ENCODE measurements at places on chromosomes 7 and 10. TPM values are rescaled to one million over a fixed set of nuclear protein-coding genes. Genes with fewer than 3 reads are reported as not detected.

Gene LBX1
- not detected for total RNA-seq

Gene CPED1
- total RNA-seq: 97.7 TPM

- peaks cover 56% of the 10 kb centered on the region for H3K4me1 ChIP-seq
- peak overlapping the region; percentile 65 for H3K27ac ChIP-seq
- no peaks in the 10 kb centered on the region for H3K36me3 ChIP-seq
- no peak overlapping the region for H3K4me3 ChIP-seq
These were observed 159.5 kb upstream of the NRP1 start for GRCh38 chr10:33493978-33494377.

Gene TMEM130
- total RNA-seq: 1.8 TPM

- H3K4me3 ChIP-seq: no peak overlapping the region
- H3K27ac ChIP-seq: no peak overlapping the region
- H3K4me1 ChIP-seq: no peaks in the 10 kb centered on the region
- H3K36me3 ChIP-seq: no peaks in the 10 kb centered on the region
- H3K27me3 ChIP-seq: peaks cover 54% of the 10 kb centered on the region
These were observed 186.7 kb upstream of the SHH start for GRCh38 chr7:155998766-155999630.

Gene RTKN2
- total RNA-seq: not detected

Gene ATG9B
- total RNA-seq: not detected

- peaks cover 14% of the 10 kb centered on the region for H3K36me3 ChIP-seq
- H3K27ac ChIP-seq: no peak overlapping the region
- H3K27me3 ChIP-seq: no peaks in the 10 kb centered on the region
- H3K4me1 ChIP-seq: peaks cover 7% of the 10 kb centered on the region
- H3K4me3 ChIP-seq: no peak overlapping the region
These were observed 4.2 kb downstream of the NRBF2 start for GRCh38 chr10:63137306-63137705.

Gene UCN3
- total RNA-seq: not detected

DNA sequence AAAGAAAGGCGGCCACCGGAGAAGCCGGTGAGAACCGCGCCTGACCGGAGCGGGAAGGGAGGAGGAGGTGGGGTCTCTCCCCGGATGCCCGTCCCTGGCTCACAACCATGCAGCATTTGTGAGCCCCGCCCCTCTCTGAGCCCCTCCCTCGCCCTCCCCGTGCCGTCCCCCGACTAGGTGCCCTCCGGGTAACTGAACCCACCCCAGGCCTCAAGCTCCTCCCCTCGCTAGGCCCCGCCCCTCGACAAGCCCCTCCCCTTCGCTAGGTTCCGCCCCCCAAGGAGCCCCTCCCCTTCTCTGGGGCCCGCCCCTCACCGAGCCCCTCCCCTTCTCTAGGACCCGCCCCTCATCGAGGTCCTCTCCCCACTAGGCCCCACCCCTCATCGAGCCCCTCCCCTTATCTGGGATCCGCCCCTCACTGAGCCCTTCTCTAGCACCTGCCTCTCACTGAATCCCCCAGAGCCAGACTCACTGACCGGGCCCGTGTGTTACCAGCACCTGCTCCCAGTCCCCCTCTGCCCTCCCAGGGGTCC is 42.2 kb upstream of the HSPB1 start:
- no peak for ATAC-seq
- peak overlapping the region; percentile 43 for H3K4me3 ChIP-seq
- no peak overlapping the region for H3K27ac ChIP-seq
- no peaks in the 10 kb centered on the region for H3K4me1 ChIP-seq

Gene TFR2
- total RNA-seq: not detected

- H3K27ac ChIP-seq: no peak overlapping the region
- H3K4me3 ChIP-seq: no peak overlapping the region
- no peaks in the 10 kb centered on the region for H3K36me3 ChIP-seq
- no peaks in the 10 kb centered on the region for H3K4me1 ChIP-seq
These were observed 42.3 kb upstream of the MDFIC start for GRCh38 chr7:114879554-114879953.

DNA sequence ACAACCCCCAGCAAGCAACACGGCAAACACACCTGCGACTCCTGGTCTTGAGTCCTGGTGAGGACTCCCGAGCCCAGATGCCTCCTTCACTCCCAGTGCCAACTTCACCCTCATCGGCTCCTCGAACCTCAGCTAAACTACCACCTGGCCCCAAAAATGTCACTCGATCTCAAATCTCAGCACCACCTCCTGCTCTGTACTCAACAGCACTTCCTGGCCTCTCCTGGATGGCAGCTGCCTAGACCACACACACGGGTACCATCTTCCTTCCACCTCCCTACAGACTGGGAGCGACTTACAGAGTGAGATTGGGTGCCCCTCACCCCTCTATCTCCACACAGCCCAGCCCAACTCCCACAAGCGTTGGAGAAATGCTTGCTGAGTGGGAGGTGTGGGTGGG is 123.9 kb upstream of the MGMT start:
- H3K4me3 ChIP-seq: no peak overlapping the region
- ATAC-seq: no peak
- no peak overlapping the region for H3K27ac ChIP-seq

GRCh38 chr10:124824507-124824906 is 22.9 kb downstream of the ABRAXAS2 start:
- no peak overlapping the region for H3K4me3 ChIP-seq
- peaks cover 75% of the 10 kb centered on the region for H3K36me3 ChIP-seq
- no peaks in the 10 kb centered on the region for H3K4me1 ChIP-seq
- no peak overlapping the region for H3K27ac ChIP-seq
- no peak for ATAC-seq
- no peaks in the 10 kb centered on the region for H3K27me3 ChIP-seq

DNA sequence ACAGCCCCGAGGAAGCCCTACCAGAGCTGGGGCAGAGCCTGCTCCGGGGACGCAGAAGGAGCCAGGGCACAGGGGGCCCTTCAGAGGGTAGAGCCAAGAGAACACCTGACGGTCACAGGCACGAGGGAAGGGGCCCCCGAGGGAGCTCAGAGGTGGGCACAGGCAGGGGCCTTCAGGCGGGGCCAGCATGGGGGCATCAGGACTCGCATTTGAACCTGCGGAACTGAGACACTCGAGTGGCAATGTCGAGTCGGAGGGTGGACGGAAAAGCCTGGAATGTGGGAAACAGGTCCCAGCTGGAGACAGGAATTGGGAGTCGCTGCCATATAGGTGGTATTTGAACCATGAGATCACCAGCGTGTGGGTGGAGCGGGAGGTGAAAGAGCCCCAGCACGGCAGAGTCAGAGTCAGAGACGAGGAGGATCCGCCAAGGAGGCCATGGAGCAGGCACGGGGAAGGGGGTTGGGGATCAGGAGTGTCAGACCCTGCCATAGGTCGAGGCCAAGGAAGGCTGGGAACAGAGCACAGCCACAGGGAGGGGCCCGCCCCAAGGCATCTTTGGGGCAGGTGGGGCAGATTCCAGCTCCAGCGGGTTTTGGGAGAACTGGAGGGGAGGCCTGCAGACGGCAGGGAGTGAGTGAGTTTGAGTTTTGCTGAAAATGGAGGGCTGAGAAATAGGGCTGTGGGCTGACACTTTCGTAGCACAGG is 13.8 kb downstream of the STK32C start:
- H3K27ac ChIP-seq: no peak overlapping the region
- no peaks in the 10 kb centered on the region for H3K4me1 ChIP-seq
- ATAC-seq: no peak
- no peak overlapping the region for H3K4me3 ChIP-seq

Gene SMIM30
- total RNA-seq: 46.2 TPM

Gene GSTK1
- total RNA-seq: 128 TPM

GRCh38 chr10:63720676-63721075 is 199.5 kb downstream of the REEP3 start:
- ATAC-seq: no peak
- H3K36me3 ChIP-seq: no peaks in the 10 kb centered on the region
- H3K27ac ChIP-seq: peak overlapping the region; percentile 78
- no peak overlapping the region for H3K4me3 ChIP-seq
- no peaks in the 10 kb centered on the region for H3K27me3 ChIP-seq

GRCh38 chr7:75776295-75776971 is 4.4 kb upstream of the CCL26 start:
- H3K27me3 ChIP-seq: peaks cover 3% of the 10 kb centered on the region
- no peaks in the 10 kb centered on the region for H3K4me1 ChIP-seq
- H3K36me3 ChIP-seq: no peaks in the 10 kb centered on the region
- no peak overlapping the region for H3K4me3 ChIP-seq
- H3K27ac ChIP-seq: no peak overlapping the region

GRCh38 chr7:50367570-50367969 is 63.1 kb downstream of the IKZF1 start:
- ATAC-seq: no peak
- peaks cover 6% of the 10 kb centered on the region for H3K27me3 ChIP-seq

- peaks cover 34% of the 10 kb centered on the region for H3K27me3 ChIP-seq
- no peaks in the 10 kb centered on the region for H3K4me1 ChIP-seq
- no peak overlapping the region for H3K27ac ChIP-seq
- H3K36me3 ChIP-seq: no peaks in the 10 kb centered on the region
- no peak for ATAC-seq
- no peak overlapping the region for H3K4me3 ChIP-seq
These were observed 89.5 kb downstream of the HECW1 start for GRCh38 chr7:43201912-43202311.

- H3K4me3 ChIP-seq: no peak overlapping the region
- no peaks in the 10 kb centered on the region for H3K27me3 ChIP-seq
- no peak for ATAC-seq
- peaks cover 59% of the 10 kb centered on the region for H3K4me1 ChIP-seq
- H3K36me3 ChIP-seq: peaks cover 47% of the 10 kb centered on the region
- H3K27ac ChIP-seq: no peak overlapping the region
These were observed 3.8 kb downstream of the WDR91 start for GRCh38 chr7:135207406-135208101.

Gene GNAT3
- total RNA-seq: not detected

Gene GIMAP8
- 13.2 TPM for total RNA-seq

GRCh38 chr10:94878649-94879048 is 59.8 kb upstream of the CYP2C9 start:
- H3K27ac ChIP-seq: no peak overlapping the region
- H3K36me3 ChIP-seq: no peaks in the 10 kb centered on the region
- H3K27me3 ChIP-seq: peaks cover 5% of the 10 kb centered on the region
- ATAC-seq: no peak

- no peak overlapping the region for H3K4me3 ChIP-seq
- no peaks in the 10 kb centered on the region for H3K4me1 ChIP-seq
- no peak overlapping the region for H3K27ac ChIP-seq
- ATAC-seq: no peak
- H3K27me3 ChIP-seq: no peaks in the 10 kb centered on the region
These were observed 17.8 kb upstream of the CCDC3 start for GRCh38 chr10:13019280-13019679.

DNA sequence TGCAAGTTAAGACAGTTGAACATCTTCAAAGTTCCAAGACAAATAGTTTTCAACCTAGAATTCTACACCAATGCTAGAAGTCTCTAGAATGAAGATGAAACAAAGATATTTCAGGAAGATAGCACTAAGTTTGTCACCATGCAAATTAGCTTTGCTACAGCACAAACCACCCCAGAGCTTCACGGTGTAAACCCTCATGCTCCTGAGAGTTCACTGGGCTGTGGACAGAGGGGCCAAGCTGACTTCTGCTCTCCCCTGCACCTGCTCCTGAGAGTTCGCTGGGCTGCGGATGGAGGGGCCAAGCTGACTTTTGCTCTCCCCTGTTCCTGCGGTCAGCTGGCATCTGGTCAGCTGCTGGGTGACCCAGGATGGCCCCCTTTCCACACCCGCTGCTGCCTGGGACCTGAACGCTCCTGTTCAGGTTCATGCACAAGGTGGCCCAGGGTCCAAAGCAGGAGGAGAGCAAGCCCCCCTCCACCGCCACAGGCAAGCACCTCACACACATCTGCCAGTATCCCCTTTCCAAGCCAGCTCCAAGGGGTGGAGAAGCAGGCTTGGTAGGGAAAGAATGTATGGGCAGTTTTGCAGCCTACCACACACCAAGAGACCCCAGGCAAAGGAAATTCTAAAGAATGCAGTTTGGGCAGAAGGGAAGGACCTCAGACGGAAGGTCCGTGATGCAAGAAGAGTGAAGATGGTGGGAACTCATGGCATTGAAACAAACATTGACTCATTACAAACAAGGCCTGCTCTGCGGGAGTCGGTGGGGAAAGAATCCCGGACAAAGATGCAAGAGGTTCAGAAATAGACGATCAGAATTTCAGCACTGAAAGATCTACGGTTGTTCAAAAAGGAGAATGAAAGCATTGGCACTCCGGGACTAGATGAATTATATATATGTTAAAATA is 137.8 kb upstream of the PPP2R2D start:
- no peaks in the 10 kb centered on the region for H3K36me3 ChIP-seq
- ATAC-seq: no peak
- peaks cover 15% of the 10 kb centered on the region for H3K27me3 ChIP-seq
- H3K4me3 ChIP-seq: no peak overlapping the region

Gene CDC14C
- total RNA-seq: not detected

GRCh38 chr10:128727114-128727513 is 600.9 kb upstream of the MKI67 start:
- H3K4me3 ChIP-seq: no peak overlapping the region
- no peaks in the 10 kb centered on the region for H3K36me3 ChIP-seq
- peaks cover 6% of the 10 kb centered on the region for H3K4me1 ChIP-seq
- H3K27me3 ChIP-seq: no peaks in the 10 kb centered on the region
- no peak overlapping the region for H3K27ac ChIP-seq
- ATAC-seq: no peak

GRCh38 chr10:100923580-100923979 is 10.8 kb downstream of the SLF2 start:
- no peak overlapping the region for H3K27ac ChIP-seq
- H3K27me3 ChIP-seq: no peaks in the 10 kb centered on the region
- no peak for ATAC-seq
- no peak overlapping the region for H3K4me3 ChIP-seq

- H3K27ac ChIP-seq: no peak overlapping the region
- no peak overlapping the region for H3K4me3 ChIP-seq
- no peaks in the 10 kb centered on the region for H3K4me1 ChIP-seq
- ATAC-seq: no peak
- peaks cover 16% of the 10 kb centered on the region for H3K27me3 ChIP-seq
These were observed 54.9 kb upstream of the TMEM273 start for GRCh38 chr10:49243139-49243538.

DNA sequence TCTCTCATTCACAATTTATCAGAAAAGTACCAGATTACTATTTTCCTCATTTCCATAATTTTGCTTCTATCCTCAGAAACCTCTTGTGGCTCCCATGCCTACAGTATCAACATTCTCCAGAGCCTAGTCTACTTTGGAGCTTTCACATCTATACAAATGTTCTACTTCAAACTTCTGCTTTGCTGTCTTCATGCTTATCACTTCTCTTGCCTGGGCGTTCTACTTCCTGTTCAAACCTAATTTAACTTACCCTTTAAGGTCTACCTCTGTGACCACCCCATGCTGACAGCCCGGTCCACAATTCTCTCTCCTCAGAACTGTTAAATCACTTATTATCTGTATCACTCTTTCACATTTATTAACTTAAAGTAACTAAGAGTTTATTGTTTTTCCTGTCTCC is 6.1 kb upstream of the PTPN12 start:
- no peaks in the 10 kb centered on the region for H3K36me3 ChIP-seq
- no peaks in the 10 kb centered on the region for H3K27me3 ChIP-seq
- H3K27ac ChIP-seq: no peak overlapping the region

- no peak overlapping the region for H3K27ac ChIP-seq
- H3K36me3 ChIP-seq: no peaks in the 10 kb centered on the region
- no peak for ATAC-seq
- no peak overlapping the region for H3K4me3 ChIP-seq
- H3K4me1 ChIP-seq: no peaks in the 10 kb centered on the region
These were observed 332.1 kb upstream of the MAGI2 start for GRCh38 chr7:79785556-79785955.

- H3K36me3 ChIP-seq: no peaks in the 10 kb centered on the region
- no peak overlapping the region for H3K27ac ChIP-seq
- no peak overlapping the region for H3K4me3 ChIP-seq
- no peaks in the 10 kb centered on the region for H3K4me1 ChIP-seq
- no peaks in the 10 kb centered on the region for H3K27me3 ChIP-seq
These were observed 82.5 kb upstream of the TBX20 start for GRCh38 chr7:35336444-35336843.

All from gastroesophageal sphincter (tissue), 4 donors.